Muscle of leg (tissue), 16 donors: ENCODE measurements at places on chromosomes 3 and 15. TPM values are rescaled to one million over a fixed set of nuclear protein-coding genes. Genes with fewer than 3 reads are reported as not detected.

GRCh38 chr3:18222686-18223085, 202.5 kb downstream of the SATB1 start:
- no peak overlapping the region for H3K4me3 ChIP-seq
- no peaks in the 10 kb centered on the region for H3K27me3 ChIP-seq
- peak; percentile 11 for DNase-seq

GRCh38 chr15:81160312-81161159, 26.5 kb downstream of the CFAP161 start:
- no peaks in the 10 kb centered on the region for H3K27me3 ChIP-seq
- no peak overlapping the region for H3K4me3 ChIP-seq
- peak; percentile 97 for DNase-seq

- no peak overlapping the region for H3K4me3 ChIP-seq
- H3K36me3 ChIP-seq: no peaks in the 10 kb centered on the region
- H3K27ac ChIP-seq: no peak overlapping the region
- peak; percentile 96 for DNase-seq
- peaks cover 4% of the 10 kb centered on the region for H3K27me3 ChIP-seq
These were observed 51.6 kb upstream of the XCR1 start for GRCh38 chr3:46078712-46079400.

DNA sequence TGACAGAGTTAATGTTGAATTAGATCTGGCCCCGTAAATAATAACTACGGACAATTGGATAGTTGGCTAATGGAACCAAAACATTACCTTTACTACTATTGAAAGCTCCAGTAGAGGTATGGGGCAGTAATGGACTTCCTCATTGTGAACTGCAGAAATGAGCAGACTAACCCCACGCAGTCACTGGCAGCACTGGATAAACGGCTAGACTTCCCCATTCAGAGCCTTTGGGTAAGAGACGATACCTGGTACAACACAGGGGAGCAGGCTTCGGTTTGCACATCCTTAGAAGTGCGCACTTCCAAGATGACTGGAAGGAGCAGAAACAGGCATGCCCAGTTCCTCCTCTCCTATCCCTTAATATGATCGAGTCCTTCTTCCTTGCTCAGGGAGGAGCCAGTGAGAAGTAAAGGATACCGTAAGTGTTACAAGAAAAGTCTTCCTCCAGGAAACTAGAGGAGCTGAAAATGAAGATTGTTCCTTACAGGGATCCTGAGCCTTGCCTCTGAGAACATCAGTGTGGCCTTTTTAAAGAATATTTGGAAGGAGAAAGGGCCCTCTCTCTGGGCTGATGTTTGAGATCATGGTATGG, 100.5 kb upstream of the NECTIN3 start:
- DNase-seq: no peak
- H3K27me3 ChIP-seq: no peaks in the 10 kb centered on the region
- no peaks in the 10 kb centered on the region for H3K4me1 ChIP-seq
- H3K4me3 ChIP-seq: no peak overlapping the region

GRCh38 chr3:3089017-3089416, 21.2 kb downstream of the IL5RA start:
- no peak overlapping the region for H3K27ac ChIP-seq
- H3K27me3 ChIP-seq: no peaks in the 10 kb centered on the region
- no peaks in the 10 kb centered on the region for H3K4me1 ChIP-seq
- H3K36me3 ChIP-seq: no peaks in the 10 kb centered on the region
- no peak overlapping the region for H3K4me3 ChIP-seq

DNA sequence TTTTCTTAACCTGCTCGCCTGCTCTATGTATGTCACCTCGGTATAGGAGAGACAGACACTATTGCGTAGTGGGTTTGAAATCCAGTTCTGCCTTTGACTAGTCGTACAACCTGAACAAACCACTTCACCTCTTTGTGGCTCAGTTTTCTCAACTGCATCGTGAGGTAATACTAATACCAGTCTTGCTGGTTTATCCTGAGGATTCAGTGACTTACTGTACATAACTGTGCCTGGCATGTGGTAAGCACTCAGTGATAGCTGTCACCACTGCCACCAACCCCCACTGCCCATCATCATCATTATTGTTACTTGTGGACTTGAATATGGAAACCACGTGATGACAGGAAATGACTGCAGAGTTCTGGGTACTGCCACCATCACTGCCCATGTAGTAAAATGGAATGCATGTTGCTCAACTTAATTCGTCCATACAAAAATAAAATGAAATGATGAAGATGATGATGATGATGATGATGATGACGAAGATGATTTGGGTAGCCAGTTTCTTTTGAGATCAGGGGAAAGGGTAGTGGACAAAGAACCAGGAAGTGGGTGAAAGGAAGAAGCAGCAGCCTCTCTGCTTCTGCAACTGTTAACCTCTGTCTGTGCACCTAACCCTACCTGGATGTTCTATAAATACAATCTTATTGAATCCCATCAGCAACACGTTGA, 228.1 kb downstream of the FEZF2 start:
- no peaks in the 10 kb centered on the region for H3K4me1 ChIP-seq
- DNase-seq: no peak
- no peak overlapping the region for H3K4me3 ChIP-seq
- no peaks in the 10 kb centered on the region for H3K27me3 ChIP-seq
- no peaks in the 10 kb centered on the region for H3K36me3 ChIP-seq
- peak overlapping the region; percentile 55 for H3K27ac ChIP-seq

DNA sequence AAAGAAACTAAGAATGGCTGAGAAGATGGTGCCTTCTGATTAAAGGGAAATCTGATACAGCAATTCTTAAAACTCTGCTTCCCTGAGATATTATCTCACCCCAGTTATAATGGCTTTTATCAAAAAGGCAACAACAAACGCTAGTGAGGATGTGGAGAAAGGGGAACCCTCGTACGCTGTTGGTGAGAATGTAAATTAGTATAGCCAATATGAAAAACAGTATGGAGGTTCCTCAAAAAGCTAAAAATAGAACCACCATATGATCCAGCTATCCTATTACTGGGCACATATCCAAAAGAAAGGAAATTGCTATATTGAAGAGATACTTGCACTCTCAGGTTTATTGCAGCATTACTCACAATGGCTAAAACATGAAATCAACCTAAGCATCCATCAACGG, 65.1 kb downstream of the GOLIM4 start:
- no peaks in the 10 kb centered on the region for H3K27me3 ChIP-seq
- H3K27ac ChIP-seq: no peak overlapping the region
- peak; percentile 28 for DNase-seq
- H3K4me3 ChIP-seq: no peak overlapping the region
- H3K4me1 ChIP-seq: peaks cover 3% of the 10 kb centered on the region

GRCh38 chr3:177057768-177058167, 139.5 kb downstream of the TBL1XR1 start:
- no peaks in the 10 kb centered on the region for H3K4me1 ChIP-seq
- H3K27ac ChIP-seq: peak overlapping the region; percentile 4
- peak; percentile 56 for DNase-seq
- H3K4me3 ChIP-seq: no peak overlapping the region
- H3K36me3 ChIP-seq: no peaks in the 10 kb centered on the region

DNA sequence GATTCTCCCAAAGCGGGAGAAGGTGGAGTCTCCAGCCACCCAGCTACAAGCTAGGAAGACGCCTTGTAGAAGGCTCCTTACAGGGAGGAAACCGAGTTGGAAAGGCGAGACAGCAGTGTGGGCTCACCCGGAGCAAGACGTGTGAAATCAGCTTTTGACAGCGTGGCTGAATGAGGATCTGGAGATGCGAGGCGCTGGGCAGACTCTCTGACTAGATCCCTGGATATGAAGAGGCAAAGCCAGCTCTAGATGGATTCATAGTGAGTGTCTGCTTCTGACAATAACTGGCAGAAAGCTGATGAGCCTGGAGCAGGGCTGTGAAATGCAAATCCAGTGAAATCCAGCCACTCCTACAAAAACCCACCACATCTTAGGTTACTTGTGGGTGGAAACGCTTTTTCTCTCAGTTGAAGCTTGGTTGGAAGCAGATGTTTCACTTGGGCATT, 41.0 kb downstream of the GOLGA6A start:
- no peak for DNase-seq
- H3K36me3 ChIP-seq: peaks cover 46% of the 10 kb centered on the region
- peaks cover 63% of the 10 kb centered on the region for H3K4me1 ChIP-seq
- H3K4me3 ChIP-seq: no peak overlapping the region

GRCh38 chr3:40452562-40452875, 4.6 kb upstream of the RPL14 start:
- peak overlapping the region; percentile 97 for H3K27ac ChIP-seq
- peaks cover 12% of the 10 kb centered on the region for H3K36me3 ChIP-seq
- H3K4me3 ChIP-seq: peak overlapping the region; percentile 81
- no peaks in the 10 kb centered on the region for H3K27me3 ChIP-seq

- no peaks in the 10 kb centered on the region for H3K36me3 ChIP-seq
- H3K27ac ChIP-seq: no peak overlapping the region
- no peaks in the 10 kb centered on the region for H3K27me3 ChIP-seq
- H3K4me3 ChIP-seq: no peak overlapping the region
- no peak for DNase-seq
These were observed 914.5 kb upstream of the EPHA6 start for GRCh38 chr3:95899911-95900310.

- H3K4me3 ChIP-seq: no peak overlapping the region
- peak; percentile 73 for DNase-seq
- H3K36me3 ChIP-seq: no peaks in the 10 kb centered on the region
- H3K27ac ChIP-seq: no peak overlapping the region
- H3K27me3 ChIP-seq: peaks cover 22% of the 10 kb centered on the region
These were observed 79.7 kb downstream of the TMEM266 start for GRCh38 chr15:76139368-76140073.

The SLC12A1 gene
- total RNA-seq: not detected

The RBM15B gene
- 13.3 TPM for total RNA-seq

The HYKK gene
- total RNA-seq: 4.0 TPM

The REC114 gene
- total RNA-seq: not detected

The PLXND1 gene
- total RNA-seq: 91.2 TPM
